ENCODE measurements at places on chromosomes 16 and 17. TPM values are rescaled to one million over a fixed set of nuclear protein-coding genes. Genes with fewer than 3 reads are reported as not detected.

The TBX4 gene
- not detected for total RNA-seq

The ERN2 gene
- total RNA-seq: not detected

The SCPEP1 gene
- 49.4 TPM for total RNA-seq

The ELMO3 gene
- total RNA-seq: 4.3 TPM

The WNT9B gene
- not detected for total RNA-seq

The ASGR2 gene
- total RNA-seq: not detected

The CACNG3 gene
- not detected for total RNA-seq

The SDR42E1 gene
- 0.07 TPM for total RNA-seq

The GPATCH8 gene
- total RNA-seq: 35.3 TPM

The KRTAP2-4 gene
- total RNA-seq: not detected

The RBFOX1 gene
- total RNA-seq: not detected

DNA sequence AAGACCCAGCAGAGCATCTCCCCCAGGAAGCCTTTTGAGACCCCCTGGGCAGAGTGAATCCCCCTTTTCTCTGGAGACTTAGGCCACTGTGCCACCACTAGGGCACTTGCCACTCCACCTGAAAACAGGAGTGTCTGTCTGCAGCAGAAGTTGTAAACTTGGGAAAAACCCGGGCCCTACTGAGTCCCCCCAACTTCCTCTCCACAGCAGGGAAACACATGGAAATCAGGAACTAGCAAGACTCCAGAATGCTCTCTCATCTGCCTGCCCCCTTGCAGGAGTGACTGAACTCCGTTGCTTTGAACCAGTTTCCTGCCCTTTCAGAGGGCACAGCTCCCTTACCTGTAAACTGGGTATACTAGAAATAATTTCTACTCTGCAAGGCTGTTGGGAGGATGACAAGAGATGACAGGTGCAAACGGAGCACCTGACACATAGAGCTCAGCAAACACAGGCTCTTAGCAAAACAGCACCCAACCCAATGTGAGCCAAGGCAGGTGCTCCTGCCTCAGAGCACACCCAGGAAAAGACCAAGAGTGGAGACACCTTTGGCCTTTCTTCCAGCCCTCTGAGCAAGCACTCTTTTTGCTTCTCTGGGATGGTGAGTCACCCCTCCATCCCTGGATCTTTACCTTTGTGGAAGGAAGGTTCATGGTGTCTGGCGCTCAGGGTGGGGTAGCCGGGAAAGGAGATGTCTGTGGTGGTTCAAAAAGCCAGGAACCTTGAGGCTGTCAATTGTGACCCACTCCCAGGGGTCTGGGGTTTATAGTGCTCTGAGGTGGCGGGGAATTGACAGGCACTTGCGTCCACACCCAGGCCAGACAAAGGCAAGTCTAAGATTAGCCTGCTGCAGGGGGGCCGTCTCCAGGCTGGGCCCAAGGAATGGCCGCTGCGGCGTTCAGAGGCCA lies at the start of gene HCRT:
HCRT (minus strand) TSS at position 740 of the 908 bp plus-strand sequence; CDS start at position 653, 87 bp downstream.
- peaks cover 14% of the 10 kb centered on the region for H3K4me1 ChIP-seq
- H3K27me3 ChIP-seq: peaks cover 7% of the 10 kb centered on the region
- H3K36me3 ChIP-seq: no peaks in the 10 kb centered on the region
- H3K27ac ChIP-seq: no peak within 1 kb of the TSS

DNA sequence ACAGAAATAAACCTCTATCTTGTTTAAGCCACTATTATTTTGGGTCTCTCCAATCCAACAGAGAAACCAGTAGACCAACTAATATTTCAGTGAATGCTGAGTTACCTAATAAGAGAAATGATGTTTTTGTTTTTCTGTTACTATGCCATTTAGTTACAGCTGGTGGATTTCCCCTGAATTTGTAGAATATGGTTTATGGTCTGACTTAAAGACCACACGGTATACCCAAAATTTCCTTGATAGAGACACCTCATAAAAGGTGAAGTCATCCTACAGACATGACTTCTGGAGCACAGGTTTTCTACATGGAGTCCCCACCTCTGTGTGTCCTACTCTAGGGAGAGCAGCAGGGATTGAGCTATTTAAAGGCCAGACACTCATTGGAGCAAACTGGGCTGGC lies 13.3 kb downstream of the PIK3R5 start:
- no peak overlapping the region for H3K4me3 ChIP-seq

- peaks cover 3% of the 10 kb centered on the region for H3K36me3 ChIP-seq
- no peak overlapping the region for H3K4me3 ChIP-seq
- peak; percentile 58 for DNase-seq
These were observed 15.3 kb downstream of the LCMT1 start for GRCh38 chr16:25126820-25127232.

- H3K4me1 ChIP-seq: peaks cover 39% of the 10 kb centered on the region
- no peaks in the 10 kb centered on the region for H3K27me3 ChIP-seq
- H3K27ac ChIP-seq: no peak overlapping the region
- no peaks in the 10 kb centered on the region for H3K36me3 ChIP-seq
These were observed 33.2 kb upstream of the ABCC11 start for GRCh38 chr16:48280546-48280945.

DNA sequence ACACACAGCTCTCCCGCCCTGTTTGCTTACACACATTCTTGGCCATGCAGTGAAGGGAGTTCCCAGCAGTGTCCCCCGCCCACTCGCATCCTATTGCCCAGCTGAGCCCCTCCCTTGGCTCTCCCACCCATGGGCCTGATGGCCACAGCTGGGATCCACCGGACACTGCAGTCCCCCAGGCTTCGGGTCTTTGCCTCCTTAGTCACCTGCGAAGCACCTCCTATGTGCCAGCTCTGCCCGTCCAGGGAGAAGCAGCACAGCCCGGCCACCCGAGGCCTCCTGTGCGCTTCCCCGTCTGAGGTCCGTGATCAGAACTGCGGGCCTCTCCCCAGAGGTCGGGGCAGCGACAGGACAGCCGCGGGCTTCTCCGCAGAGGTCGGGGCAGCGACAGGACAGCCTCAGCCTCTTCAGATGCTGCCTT lies 136.9 kb downstream of the BANP start:
- no peaks in the 10 kb centered on the region for H3K36me3 ChIP-seq
- peaks cover 2% of the 10 kb centered on the region for H3K27me3 ChIP-seq
- no peak overlapping the region for H3K27ac ChIP-seq
- no peak for DNase-seq
- H3K4me1 ChIP-seq: no peaks in the 10 kb centered on the region

- DNase-seq: no peak
- H3K27me3 ChIP-seq: no peaks in the 10 kb centered on the region
- peaks cover 5% of the 10 kb centered on the region for H3K4me1 ChIP-seq
These were observed 41.9 kb downstream of the PKD1 start for GRCh38 chr16:2093793-2094192.

- H3K36me3 ChIP-seq: no peaks in the 10 kb centered on the region
- H3K27me3 ChIP-seq: no peaks in the 10 kb centered on the region
- H3K4me1 ChIP-seq: peaks cover 9% of the 10 kb centered on the region
- peak; percentile 36 for DNase-seq
- peak overlapping the region; percentile 62 for H3K4me3 ChIP-seq
These were observed 684 bp downstream of the SLX4 start for GRCh38 chr16:3610698-3611145.

DNA sequence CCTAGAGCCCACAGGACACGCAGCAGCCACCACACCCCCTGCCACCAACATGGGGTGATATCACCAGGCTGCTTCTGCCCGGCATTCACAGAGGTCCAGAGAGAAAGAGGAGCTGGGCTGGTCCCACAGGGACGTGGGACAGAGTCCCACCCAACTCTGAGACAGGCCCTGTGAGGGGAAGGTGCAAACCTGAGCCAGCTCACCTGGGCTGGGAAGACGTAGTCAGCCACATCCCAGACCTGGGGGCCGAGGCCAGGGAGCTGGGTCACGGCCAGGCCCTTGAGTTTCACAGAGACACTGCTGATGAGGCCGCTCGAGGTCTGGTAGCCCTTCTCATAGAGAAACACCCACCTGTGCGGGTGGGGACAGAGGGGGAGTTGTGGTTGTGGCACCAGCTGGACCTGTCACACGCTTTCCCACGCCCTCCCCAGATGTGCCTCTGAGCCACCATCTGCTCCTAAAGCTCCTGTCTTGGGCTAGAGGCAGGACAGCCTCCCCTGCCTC lies 11.2 kb downstream of the P2RX1 start:
- H3K4me1 ChIP-seq: no peaks in the 10 kb centered on the region
- no peaks in the 10 kb centered on the region for H3K36me3 ChIP-seq
- DNase-seq: no peak
- no peaks in the 10 kb centered on the region for H3K27me3 ChIP-seq
- H3K27ac ChIP-seq: no peak overlapping the region
- H3K4me3 ChIP-seq: no peak overlapping the region

GRCh38 chr16:54595621-54596020 lies 309.0 kb upstream of the IRX3 start:
- no peak overlapping the region for H3K4me3 ChIP-seq
- no peaks in the 10 kb centered on the region for H3K36me3 ChIP-seq
- H3K27ac ChIP-seq: no peak overlapping the region

DNA sequence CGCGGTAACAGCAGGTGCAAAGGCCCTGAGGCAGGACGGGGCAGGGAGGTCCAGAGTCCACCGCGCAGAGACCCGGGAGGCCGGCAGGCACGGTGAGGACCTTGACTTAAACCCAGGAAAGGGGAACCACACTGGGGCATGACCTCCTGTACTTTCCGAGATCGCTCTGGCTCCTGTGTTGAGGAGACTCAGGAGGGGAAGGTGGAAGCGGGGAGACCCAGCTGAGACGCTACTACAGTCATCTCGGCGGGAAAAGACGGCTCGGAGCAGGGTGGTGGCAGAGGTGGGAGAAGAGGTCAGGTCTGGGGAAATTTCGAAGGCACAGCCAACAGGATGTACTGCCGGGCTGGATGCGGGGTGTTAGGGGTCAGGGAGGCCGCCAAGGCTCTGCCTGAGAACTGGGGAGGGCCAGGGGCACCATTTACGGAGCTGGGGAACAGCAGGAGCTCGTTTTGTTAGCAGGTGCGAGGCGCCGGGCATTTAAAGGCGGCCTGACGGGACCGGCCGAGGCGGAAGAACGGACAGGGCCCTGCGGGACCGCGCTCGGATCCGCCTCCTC lies 22.3 kb downstream of the NPTX1 start:
- no peak for DNase-seq
- H3K27ac ChIP-seq: peak overlapping the region; percentile 72
- no peaks in the 10 kb centered on the region for H3K27me3 ChIP-seq
- H3K4me3 ChIP-seq: peak overlapping the region; percentile 10

DNA sequence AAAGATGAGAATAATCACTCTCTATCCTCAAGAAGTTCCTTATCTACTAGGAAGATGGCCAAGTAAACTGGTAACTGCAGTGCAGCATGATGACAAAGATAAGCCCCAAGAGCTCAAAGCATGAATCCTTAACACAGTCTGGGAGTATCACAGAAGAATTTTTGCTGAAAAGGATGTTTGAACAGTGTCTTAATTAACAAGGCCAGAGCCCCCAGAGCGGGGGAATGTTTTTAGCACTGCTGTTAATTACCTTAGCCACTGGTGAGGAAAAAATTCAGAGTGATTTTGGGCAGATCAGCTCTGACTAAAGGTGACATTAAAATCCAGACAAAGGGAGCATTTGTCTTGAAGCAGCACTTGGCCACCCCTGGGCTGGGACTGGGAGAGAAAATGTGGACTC lies 30.1 kb downstream of the ADAMTS18 start:
- peaks cover 26% of the 10 kb centered on the region for H3K4me1 ChIP-seq
- DNase-seq: no peak
- no peaks in the 10 kb centered on the region for H3K27me3 ChIP-seq
- H3K27ac ChIP-seq: no peak overlapping the region

DNA sequence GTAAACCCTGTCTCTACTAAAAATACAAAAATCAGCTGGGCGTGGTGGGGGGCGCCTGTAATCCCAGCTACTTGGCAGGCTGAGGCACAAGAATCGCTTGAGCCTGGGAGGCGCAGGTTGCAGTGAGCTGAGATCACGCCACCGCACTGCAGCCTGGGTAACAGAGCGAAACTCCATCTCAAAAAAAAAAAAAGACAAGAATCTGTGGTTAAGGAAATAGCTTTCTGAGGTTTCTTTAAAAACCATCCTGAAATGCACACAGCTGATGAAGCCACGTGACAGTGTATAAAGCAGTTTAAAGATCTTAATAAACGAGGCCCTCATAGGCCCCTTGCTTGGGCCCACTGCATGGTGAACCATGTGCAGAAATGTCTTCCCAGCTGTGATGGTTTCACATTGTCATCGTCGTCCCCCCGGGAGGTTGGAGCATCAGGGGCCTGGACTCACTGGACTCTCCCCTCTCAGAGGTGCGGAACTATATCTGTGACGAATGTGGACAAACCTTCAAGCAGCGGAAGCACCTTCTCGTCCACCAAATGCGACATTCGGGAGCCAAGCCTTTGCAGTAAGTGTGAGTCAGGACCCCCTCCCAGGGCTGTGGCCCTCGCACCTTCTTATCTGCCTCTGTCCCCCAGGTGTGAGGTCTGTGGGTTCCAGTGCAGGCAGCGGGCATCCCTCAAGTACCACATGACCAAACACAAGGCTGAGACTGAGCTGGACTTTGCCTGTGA lies 16.2 kb downstream of the ZNF276 start:
- no peaks in the 10 kb centered on the region for H3K27me3 ChIP-seq
- H3K4me3 ChIP-seq: no peak overlapping the region
- no peak overlapping the region for H3K27ac ChIP-seq
- no peak for DNase-seq
- H3K4me1 ChIP-seq: no peaks in the 10 kb centered on the region

- H3K27me3 ChIP-seq: no peaks in the 10 kb centered on the region
- H3K36me3 ChIP-seq: no peaks in the 10 kb centered on the region
These were observed 33.0 kb downstream of the COG7 start for GRCh38 chr16:23420011-23420410.

DNA sequence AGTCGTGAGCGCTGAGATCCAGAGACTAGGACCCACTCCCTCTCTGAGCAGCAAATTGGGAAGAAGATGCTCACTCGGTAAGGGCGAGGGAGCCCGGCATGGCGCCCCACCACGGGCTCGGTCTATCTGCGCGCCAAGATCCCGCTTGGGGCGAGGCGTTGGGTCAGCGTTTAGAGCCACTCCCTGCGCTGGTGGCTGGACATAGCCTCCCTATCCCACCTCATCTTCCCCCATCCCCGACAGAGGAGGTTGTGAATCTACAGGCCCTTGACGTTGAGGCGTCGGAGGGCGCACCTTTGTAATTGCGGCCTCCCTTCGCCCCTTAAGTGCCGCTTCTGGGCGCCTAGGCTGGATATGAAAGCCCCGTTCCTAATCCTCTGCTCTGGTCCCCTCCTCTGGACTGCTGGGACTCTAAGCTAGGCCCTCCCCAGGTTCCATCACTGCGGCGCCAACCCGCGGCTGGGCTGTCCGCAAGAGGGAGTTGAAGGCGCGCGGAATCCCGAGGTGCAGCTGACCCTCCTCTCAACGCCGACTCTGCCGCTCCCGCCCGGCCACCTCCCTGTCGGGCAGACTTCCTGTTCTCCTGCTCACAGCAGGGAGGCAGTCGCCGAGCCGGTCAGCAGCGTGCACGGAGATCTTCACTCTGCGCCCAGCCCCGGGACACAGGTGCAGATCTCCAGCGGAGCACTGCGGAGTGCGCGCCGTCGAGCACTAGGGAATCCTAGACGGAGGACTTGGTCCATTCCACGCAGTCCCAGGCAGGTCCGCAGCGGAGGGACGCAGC lies 16.1 kb upstream of the HOXB9 start:
- no peaks in the 10 kb centered on the region for H3K36me3 ChIP-seq
- no peaks in the 10 kb centered on the region for H3K4me1 ChIP-seq
- H3K27me3 ChIP-seq: peaks cover 85% of the 10 kb centered on the region
- no peak overlapping the region for H3K4me3 ChIP-seq
- DNase-seq: no peak

Measured in endothelial cell of umbilical vein (primary cell).